ENCODE measurements at places on chromosomes 3 and 15.
A peak's percentile ranks its signal among the peaks of the same experiment; 100 is the strongest.

DNA sequence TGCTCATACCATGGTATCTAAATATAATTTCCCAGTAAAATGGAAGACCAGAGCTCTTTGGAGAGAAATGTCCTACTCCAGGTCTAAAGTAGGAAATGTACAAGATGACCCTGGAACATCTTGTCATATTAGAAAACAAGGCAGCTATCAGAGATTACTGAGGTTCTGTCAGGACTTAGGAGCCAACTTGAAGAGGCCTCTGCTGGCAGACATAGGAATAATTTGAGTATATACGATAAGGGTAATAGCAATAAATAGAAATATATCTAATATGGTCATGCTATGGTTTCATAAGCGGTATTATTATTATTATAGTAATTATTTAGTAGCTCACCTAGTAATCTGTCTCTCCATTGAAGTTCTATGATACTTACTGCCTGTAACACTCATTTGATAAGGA is 224.2 kb downstream of the SOX2 start:
- no peak for DNase-seq

GRCh38 chr3:75101329-75102147 is 487.1 kb upstream of the CNTN3 start:
- peak; percentile 20 for DNase-seq

DNA sequence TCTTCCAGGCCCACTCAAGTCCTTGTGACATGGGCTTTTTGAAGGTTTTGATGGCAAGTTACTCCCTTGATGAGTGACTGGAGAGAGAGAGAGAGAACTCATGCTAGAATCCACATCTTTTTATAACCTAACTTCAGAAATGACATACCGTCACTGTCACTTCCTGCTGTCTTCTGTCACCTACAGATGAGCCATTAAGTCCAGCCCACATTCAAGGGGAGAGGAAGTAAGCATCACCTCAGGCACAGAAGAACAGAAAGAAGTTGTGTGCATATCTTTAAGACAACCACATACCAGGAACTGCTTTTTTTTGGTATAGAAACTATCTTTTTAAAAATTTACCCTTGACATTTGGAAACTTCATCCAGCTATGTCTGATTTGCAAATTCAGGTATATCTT is 16.6 kb upstream of the TXNRD3 start:
- no peak for DNase-seq

DNA sequence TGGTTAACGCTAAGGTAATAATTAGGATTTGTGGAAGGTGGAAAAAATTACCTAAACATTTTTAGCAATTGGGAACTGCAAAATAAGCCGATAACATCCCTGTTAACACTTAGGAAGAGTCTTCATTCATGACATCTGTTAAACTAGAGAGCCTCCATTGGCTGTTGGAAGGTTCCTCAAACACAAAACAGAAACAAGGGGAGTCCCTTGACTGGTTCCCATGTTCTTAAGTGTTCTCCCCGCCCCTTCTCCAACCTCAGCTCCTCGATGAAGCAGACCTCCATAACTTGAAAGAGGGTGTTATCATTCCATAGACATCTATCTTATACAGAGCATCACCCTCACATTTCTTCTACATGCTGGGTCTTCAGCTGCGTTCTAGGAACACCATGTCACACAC is 2.5 kb downstream of the SLC22A13 start:
- no peak for DNase-seq

- no peak for DNase-seq
These were observed 466.6 kb downstream of the RAP2B start for GRCh38 chr3:153628591-153628990.

- DNase-seq: no peak
These were observed 16.9 kb downstream of the TTBK2 start for GRCh38 chr15:42903388-42904324.

DNA sequence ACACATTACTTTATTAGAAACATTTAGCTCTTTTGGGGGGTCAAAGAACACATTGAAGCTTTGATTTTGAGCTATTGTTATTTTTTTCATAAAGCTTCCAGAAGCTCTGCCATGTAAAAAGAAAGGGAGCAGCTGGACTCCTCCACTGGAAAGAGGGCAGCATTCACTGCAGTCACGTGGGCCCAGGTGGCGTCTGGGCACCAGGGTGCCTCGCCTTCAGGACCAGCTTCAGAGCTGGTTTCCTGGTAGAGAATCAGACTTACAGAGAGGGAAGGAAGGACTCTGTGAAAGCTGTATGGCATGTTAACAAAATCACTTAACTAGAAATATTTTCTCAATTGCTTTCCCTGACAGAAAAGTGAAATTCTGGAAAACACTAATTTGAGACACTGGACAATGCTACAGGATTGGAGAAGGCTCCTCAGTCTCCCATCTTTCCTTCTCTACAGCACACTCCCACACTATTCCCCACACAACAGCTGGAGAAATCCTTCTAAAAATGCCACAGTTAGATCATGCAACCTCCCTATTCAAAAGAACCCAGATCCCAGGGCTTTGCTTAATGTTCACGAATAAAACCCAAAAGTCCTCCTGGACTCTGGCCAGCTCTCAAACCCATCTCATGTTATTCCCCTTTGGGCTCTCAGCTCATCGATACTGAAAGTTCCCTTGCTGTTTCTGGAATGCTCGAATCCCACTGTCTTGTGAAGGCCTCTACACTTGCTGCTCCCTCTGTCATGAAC is 83.2 kb downstream of the NFKBIZ start:
- no peak for DNase-seq

DNA sequence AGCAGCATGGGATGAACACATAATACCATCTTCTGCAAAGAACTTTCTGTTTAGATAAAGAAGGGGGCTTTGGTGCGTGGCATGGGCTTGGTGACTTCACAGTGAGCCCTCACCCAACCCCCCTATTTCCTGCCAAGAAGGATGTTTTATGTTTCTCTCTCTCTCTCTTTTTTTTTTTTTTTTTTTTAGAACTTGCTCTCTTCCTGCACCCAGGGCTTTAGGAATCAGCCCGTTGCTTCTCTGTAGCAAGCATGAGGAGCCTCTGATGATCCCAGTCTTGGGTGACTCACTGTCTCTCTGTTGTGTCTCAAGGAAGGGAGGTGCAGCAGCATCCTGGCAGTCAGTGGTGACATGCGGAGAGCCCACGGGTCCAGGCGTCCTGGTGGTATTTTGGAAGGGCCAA is 49.1 kb downstream of the CCK start:
- DNase-seq: no peak

DNA sequence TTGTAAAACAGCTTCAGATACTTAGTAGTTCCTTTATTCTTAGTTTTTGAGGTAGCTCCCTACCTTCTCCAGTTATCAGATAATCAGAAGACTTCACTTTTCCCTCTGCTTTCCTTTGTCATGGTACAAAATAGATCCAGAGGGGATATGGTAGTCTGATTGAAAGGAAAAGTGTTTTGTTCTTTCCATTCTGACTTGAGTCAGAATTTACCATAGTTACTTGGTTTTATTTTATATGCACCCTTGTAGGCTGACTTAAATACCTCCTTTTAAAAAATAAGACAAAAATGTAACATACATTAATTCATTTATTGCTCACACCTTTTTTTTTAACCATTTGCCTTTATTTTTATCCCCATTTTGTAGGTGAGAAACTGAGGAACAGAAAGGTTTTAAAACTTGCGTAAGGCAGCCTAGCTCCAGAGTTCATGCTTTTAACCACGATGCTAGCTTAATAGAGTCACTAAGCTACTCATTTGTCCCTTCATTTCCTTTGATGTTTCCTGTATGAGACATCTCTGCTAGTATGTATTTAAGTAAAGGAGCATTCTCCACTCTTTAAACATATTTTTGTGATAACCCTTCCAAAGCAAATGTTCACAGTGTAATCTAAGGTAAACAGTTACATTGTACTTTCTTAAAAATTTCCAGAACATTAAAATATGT is 187.5 kb downstream of the KLHL25 start:
- no peak for DNase-seq

DNA sequence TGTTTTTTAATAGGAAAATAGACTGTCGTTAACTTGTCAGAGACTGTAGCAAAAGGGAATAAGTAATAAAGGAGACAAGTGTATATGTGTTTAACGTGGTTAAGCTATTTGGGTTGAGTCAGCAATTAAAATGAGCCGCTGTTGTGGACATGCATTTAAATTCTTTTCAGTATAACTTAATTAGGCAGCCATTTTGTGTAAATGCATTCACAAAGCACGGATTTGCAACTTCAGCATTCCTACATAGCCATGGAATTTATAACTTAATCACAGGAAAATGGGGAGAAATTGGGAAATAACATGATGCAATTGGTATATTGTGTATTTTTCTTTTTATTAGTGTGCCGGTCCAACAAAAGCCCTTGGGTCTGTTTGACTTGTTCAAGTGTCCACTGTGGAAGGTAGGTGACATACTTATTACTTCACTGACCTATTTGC is 27.9 kb downstream of the USP3 start:
- no peak for DNase-seq

DNA sequence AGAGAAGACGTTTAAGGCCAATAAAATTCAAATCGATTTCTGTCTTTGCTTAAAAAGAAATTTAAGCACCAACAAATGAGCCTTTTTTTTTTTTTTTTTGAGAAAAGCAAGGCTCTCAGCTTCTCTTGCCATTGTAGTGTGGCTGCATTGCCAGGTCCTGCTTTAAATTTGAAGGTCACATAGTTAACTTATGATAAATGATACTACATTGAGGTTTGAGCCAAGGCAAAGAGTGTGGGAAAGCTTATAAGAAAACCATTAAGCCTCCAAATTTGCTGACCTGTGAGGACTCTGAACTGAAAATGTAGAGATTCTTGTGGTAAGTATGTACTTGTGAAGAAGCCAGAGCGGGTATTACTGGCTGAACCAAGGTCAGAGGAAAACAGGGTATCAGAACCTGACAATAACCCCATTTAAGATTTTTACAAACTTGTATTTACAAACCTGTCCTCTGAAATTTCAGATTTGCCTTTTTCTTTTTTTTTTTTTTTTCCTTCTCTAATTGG is 519.7 kb upstream of the RGMA start:
- no peak for DNase-seq

GRCh38 chr3:129304962-129305222 is 26.2 kb downstream of the HMCES start:
- no peak for DNase-seq

DNA sequence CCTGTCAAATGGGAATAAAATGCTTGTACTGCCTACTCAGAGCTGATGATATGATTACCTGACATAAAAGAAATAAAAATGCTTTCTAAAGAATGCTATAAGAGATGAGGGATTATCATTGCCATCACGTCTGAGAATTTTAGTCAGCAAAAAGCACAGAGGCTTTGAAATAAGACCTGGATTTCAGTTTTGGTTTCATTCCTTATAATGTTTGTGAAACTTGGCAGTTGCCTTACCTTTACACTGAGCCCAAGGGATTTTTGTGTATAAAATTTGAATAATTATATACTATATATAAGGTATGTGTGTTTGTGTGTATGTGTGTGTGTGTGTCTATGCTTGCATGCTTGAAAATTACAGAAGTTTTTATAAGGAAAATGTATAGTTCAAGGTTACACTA is 634.8 kb upstream of the BCHE start:
- no peak for DNase-seq

DNA sequence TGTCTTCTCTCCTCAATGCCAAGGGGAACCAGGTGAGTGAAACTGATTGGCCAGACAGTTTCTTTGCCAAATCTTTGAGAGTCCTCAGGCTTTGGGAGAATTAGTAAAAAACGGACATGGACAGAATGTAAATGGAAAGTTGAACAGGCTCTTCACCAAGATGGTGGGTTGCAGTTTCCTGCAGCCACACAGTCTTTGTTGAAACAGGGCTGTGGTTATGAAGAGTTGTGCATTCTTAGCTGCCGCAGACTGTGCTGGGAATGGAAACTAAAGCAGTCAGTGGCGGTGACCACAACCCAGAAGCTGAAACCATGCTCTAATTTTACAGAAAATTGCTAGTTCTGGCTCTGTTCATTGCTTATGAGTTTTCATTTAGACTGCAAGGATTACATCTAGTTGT is 42.1 kb upstream of the TASOR start:
- DNase-seq: no peak

GRCh38 chr15:83955806-83956265 is 279.7 kb upstream of the GOLGA6L4 start:
- no peak for DNase-seq

- no peak for DNase-seq
These were observed 9.2 kb downstream of the MFSD1 start for GRCh38 chr3:158810823-158811724.

DNA sequence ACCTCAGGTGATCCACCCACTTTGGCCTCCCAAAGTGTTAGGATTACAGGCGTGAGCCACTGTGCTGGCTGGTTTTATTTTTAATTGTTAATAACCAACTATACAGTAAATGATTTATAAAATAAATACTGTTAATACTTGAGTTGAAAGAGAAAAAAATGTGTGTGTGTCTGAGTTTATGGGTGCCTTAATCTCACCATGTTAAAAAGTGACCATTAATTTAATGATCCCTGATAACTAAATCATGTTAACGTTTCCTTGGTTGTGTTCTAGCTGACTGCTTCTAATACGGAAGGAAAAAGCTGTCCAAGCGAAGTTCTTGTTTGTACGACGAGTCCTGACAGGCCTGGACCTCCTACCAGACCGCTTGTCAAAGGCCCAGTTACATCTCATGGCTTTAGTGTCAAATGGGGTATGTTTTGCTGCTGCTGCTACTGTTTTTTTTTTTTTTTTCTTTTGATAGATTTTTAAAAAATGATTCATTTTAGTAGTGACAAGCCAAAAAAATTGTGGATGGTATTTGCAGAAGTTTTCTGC is 113.5 kb downstream of the GHSR start:
- DNase-seq: no peak

GRCh38 chr15:65778269-65778668 is 13.8 kb downstream of the DENND4A start:
- DNase-seq: no peak

DNA sequence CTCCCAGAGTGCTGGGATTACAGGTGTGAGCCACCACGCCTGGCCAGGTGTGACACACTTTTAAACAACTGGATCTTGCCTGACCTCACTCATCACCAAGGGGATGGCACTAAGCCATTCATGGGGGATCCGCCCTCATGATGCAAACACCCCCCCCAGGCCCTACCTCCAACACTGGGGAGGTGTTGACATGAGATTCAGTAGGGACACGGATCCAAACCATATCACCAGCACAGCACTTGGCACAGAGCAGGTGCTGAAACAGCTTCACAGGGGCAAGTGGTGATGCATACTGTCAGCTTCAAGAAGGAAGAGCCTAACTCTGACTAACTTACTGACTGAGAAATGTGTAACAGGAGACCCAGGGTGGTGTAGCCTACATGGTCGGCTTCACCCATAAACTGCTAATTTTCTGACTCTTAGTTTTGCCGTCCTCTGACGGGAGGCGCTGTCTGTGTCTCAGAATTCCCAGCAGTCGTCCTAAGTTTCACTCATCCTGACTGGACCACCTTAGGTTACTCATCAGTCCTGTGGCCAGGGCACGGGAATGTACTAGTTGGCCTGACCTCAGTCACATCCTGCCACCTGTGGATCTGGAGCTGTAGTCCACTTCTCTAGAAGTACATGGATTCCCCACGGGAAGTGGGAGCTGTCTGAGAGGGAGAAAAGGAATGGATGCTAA is 81.9 kb upstream of the PLXNA1 start:
- DNase-seq: no peak

- DNase-seq: no peak
These were observed 2.6 kb upstream of the ABTB1 start for GRCh38 chr3:127670229-127670559.

- no peak for DNase-seq
These were observed 46.8 kb downstream of the MYO5A start for GRCh38 chr15:52481915-52482314.

GRCh38 chr3:4814305-4814903 is 164.8 kb upstream of the BHLHE40 start:
- no peak for DNase-seq

All from HT-29 (cell line).